ENCODE measurements at places on chromosomes 6 and 20.

DNA sequence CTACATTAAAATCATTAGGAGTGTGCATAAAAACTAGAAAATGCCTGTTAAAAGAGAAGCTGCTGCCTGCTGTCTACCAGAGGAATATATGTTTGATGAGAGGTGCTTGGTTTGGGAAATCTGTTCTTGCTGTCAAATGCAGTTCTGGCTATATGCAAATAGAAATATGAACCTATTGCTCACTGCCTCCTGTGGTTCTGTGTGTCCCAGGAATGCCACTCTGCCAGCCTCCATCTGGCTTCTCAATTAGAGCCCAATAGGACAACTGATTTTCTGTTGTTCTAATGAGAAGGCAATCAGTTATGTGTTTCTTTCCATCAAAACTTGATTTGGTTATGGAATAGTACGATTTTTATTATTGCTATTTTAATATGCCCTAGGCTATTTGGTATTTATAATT, 759.7 kb downstream of the HDGFL1 start:
- no peak for DNase-seq

DNA sequence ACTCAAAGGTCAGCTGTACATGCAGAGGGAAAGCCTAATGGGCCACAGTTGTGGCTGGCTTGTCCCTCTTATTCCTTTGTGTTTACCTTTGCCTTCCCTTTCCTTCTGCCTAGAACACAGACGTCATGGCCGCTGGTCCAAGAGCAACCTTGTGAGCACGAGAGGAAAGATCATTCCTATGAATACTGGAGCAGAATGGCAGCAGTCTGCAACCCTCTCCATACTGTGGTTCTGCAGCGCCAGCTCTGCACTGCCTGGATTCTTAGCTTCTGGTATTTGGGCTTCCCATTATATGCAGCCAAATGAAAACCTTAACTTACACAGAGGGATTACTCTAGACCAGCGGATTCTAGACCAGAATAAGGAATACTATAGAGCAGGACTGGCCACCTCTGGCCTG, 12.4 kb downstream of the TBC1D7 start:
- no peak for DNase-seq

DNA sequence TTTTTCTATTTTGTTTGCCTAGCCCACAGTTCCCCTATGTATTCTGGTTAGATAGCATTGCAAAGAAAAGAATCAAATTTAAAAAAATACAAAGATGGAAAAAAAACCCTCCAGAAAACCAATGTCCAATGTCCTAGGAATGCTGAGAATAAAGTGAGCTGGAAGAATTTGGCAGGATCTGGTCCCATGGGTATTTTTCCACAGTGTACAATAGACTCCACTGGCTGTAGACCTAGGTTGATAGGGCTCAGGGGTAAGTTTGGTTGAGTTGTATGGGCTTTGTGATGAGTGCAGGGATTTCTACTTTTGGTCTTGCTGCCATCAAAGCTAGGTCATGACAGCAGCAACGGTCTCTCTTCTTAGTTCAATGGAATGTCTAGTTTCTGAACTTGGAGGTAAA, 41.5 kb downstream of the SLC22A2 start:
- DNase-seq, result no peak

DNA sequence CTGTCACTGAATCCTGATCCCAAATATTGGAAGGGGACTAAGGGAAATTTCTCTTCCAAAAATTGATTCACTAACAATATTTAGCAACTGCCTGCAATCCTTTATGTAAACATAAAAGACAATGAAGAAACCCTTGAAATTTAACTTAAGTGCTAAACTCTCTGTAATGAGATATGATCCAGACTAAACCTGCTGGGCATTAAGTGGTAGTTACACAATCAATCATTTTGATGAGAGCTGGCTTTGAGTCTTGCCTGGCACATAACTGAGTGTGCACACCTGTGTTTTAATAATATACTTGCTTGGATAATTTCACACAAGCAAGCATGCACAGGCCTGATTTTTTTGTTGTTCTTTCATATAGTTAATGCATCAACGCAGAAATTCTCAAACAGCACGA, 9.8 kb upstream of the ZFP64 start:
- no peak for DNase-seq

All from endothelial cell (in vitro differentiated cells).